ENCODE measurements at places on chromosomes 5 and 9. TPM values are rescaled to one million over a fixed set of nuclear protein-coding genes. Genes with fewer than 3 reads are reported as not detected.

The PAEP gene
- not detected for total RNA-seq

DNA sequence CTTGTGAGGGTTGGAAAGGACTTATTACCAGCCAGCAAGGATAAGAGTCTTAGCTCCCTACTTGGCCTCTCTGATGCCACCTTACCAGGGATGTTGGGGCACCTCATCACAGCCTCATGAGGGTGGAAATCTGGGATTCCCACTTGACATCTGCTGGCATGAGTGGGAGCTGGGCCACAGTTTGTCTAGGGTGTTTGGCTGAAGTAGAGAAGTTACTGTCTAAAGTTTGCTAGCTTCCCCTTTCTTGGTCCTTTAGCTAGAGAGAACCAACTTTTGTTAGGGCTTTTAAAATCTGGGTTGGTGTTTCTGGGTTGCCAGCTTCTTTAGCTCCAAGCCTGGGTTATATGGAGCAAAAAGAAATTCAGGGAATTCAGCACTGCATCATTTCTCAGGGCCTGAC lies 57.5 kb upstream of the GNA14 start:
- no peaks in the 10 kb centered on the region for H3K27me3 ChIP-seq
- H3K36me3 ChIP-seq, result no peaks in the 10 kb centered on the region
- H3K4me1 ChIP-seq, result peaks cover 19% of the 10 kb centered on the region
- H3K4me3 ChIP-seq, result no peak overlapping the region

DNA sequence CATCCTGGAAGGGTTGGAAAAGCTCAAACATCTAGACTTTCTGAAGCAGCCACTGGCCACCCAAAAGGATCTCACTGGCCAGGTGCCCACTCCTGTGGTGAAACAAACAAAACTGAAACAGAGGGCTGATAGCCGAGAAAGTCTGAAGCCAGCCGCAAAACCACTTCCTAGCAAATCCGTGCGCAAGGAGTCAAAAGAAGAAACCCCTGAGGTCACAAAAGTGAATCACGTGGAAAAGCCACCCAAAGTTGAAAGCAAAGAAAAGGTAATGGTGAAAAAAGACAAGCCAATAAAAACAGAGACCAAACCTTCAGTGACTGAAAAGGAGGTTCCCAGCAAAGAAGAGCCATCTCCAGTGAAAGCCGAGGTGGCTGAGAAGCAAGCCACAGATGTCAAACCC lies 87.6 kb downstream of the MAP1B start:
- no peak overlapping the region for H3K4me3 ChIP-seq
- H3K36me3 ChIP-seq, result peaks cover 9% of the 10 kb centered on the region
- H3K27me3 ChIP-seq, result no peaks in the 10 kb centered on the region
- H3K4me1 ChIP-seq, result no peaks in the 10 kb centered on the region
- H3K27ac ChIP-seq, result no peak overlapping the region

- H3K27ac ChIP-seq, result no peak overlapping the region
- H3K36me3 ChIP-seq, result no peaks in the 10 kb centered on the region
- no peak for DNase-seq
- H3K27me3 ChIP-seq, result no peaks in the 10 kb centered on the region
Observed at GRCh38 chr9:37273595-37273994, 148.9 kb upstream of the GRHPR start.

All from PC-3 (cell line).